ENCODE measurements at places on chromosomes 13 and 19. TPM values are rescaled to one million over a fixed set of nuclear protein-coding genes. Genes with fewer than 3 reads are reported as not detected.

DNA sequence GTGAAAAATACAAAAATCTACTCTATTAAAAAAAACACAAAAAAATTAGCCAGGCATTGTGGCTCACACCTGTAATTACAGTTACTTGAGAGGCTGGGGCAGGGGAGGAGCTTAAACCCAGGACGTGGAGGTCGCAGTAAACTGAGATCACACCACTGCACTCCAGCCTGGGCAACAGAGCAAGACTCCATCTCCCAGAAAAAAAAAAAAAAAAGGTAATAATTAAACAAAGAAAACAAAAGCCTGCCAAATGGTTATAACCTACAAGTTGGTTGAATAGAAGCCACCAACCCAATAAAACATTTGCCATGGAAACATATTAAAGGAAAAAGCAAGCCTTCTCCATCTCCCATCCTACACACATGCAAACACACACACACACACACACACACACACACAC is 255.2 kb downstream of the ITGBL1 start:
- DNase-seq: no peak

GRCh38 chr13:76014406-76015318 is 378.5 kb downstream of the LMO7 start:
- no peak for DNase-seq

GRCh38 chr13:109158383-109158782 is 529.0 kb downstream of the MYO16 start:
- DNase-seq: no peak

- DNase-seq: no peak
These were observed 2.8 kb downstream of the SEMA6B start for GRCh38 chr19:4556597-4557127.

DNA sequence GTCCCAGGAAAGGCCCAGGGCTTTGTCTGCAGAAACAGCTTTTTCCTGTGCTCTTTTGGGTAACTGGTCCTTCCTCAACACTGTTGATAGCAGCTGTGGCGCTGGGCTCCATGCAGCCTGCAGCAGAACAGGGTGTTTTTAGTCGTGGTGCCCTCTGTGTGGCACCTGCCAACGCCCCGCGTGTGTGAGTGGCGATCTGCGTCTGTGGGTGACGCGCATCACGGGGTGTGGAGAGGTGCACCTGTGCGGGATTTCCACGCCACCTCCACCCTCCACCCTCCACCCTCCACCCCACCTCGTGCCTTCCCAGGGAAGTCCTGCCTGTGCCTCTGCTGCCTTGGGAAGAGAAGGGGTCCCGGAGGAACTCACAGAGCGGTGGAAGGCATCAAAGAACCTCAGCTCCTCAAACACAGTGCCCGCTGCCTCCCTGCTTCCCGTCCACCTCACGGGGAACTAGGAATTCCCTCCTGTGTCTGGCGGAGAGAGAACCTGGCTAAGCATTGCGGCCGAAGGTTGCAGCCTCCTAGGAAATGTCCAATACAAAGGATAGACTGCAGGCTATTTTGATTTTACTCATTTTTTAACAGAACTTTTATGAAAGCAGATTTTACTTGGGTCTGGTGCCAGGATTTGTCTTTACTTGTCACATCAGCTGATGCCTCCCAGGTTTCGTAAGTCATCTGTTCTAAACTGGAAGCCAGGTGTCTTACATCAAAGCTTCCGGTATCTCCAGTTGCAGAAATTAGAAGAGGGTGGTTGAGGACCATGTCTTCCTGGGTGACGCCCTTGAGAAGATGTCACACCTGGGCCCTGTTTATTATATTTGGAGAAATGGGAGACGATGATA is 84.0 kb downstream of the ATP11A start:
- no peak for DNase-seq

SLC6A16 gene
- 8.1 TPM for total RNA-seq
